Central memory CD4-positive, alpha-beta T cell (primary cell): ENCODE measurements at places on chromosomes 4 and X.

DNA sequence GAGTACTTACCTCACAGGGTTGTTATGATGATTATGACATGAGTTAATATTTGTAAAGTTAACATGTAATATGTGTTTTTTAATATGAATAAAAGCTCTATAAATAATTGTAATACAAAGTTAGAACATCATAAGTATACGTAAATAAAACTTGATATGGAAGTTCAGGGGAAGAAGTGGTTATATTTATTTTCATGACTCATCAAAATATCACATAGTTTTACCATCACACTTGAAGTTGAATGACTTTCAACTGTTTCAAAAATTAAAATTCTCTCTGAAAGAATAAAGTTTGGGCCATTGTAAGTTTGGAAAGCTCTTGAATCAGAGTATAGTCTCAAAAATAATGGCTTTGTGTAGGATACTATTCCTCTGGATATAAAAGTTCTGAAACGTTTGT is 8.3 kb downstream of the SH2D1A start:
- DNase-seq: no peak

DNA sequence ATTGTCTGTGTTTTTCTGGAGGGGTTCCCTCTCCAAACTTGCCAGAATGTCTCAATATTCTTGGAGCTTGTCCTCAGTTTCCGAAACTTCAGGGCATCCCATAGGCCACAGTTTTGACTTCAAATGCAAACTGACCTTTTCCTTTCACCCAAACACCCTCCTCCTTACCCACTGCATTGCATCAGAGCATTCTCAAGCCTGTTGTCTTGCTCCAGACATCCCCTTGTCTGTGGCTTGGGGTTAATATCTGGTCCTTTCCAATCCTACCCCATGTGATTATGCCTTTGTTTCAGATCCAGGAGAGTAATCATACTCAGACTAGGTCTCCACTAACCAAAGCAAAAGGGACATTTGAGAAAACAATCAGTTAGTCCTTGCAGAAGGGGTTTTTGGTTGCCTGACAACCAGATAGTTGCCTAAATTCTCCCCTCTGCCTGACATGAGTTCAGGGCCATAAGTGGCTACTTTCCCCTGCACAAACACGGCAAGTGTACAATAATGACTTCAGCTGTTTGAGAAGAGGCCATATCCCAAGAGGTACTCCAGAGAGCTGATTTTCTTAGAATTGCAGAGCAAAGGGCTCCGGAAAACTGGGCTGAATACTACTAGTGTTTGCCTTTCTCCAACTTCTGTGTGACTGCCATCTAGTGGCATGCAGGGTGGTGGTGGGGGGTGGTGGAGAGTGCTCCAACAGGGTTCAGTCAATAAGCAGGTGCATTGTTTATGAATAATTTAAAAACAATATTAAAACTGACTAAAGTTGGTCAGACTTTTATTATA is 130.2 kb downstream of the CHRDL1 start:
- DNase-seq: no peak

GRCh38 chr4:169440446-169440845 is 169.7 kb upstream of the SH3RF1 start:
- no peak for DNase-seq

DNA sequence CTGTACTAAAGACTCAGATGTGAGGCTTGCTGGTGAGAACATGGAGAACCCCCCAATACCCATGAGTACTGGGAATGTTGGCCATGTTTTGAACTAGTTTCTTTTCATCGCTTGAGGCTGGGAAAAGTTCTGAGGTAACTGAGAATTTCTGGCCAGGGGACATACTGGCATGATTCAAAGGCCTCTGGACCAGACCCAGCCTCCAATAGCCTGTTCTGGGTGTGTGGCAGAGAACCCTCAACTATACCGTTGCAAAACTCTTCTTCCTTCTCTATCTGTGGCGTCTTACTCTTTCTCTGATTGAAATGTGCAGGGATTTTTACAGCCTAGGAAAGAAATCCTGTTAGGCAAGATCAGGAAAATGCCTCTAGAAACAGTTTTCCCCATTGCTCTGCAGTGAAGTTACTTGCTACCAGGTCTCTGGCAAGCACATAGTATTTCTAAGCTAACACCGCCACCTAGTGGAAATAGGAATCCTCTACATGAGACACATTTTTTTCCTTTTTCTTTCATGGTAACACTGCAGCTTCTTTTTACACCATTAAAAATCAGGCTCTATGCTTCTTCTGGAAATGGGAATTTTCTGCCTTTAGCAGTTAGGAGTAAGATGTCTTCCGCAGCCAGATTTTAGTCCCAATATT is 170.7 kb upstream of the ZCCHC13 start:
- DNase-seq: peak; percentile 51

DNA sequence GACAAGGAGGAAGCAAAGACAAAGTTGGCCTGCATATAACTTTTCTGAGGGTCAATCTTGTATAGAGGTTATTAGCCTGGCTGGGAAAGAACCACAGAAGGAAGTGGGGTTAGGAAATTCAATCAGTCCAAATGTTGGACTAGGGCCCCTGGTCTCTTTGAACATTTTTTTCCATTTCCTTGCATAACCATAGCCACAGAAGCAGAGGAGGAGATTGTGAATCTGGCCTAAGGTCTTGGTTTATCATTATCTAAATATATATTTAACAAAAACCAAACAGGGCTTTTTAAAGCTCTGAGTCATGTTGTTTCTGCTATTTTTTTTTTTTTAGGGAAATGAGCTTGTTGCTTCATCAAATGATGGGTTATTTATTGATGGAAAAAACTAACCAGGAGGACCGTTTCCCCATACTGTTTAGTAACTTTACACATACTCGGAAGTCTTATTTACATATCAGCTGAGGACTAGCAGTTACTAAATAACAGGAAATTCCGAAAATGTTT is 97.7 kb upstream of the ACSL4 start:
- no peak for DNase-seq

GRCh38 chr4:5660185-5660584 is 48.2 kb downstream of the EVC2 start:
- no peak for DNase-seq

DNA sequence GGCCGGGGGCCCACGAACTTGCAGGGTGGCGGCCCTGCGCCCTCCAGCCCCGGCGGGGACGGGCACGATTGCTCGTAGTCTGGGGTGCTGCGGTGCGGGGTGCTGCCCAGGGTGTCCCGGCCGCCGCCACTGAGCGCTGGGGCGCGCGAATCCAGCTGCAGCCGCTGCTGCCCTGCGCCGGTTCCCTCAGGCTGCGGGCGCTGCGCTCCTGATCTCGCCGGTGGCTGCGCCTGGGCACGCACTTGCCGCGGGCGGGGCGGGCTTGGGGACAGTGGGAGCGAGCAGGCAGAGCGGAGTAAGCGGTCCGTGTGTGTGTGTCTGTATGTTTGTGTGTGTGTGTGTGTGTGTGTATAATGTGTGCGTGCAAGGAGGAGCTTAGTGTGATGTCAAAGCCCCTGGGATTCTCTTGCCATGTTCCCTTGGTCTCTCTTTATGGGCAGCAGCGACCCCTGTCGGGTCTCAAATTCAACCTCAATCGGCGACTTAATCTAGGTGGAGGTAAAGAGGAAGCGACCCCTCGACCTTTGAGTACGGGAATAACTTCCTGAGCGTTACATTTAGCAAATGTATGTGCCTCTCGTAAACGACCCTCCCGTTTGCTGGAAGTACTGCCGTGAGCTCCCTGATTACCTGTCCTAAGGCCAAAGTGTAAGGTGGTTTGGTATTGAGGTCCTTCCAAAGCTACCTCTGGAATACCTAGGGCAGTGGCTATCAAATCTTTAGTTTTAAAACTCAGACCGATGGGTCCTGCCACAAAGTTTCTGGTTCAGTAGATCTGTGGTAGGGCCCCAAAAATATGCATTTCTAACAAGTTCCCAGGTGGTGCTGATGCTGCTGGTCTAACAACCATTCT is at the start of gene RNF150:
Gene RNF150, minus strand, starts transcription at position 324 of the 853 bp plus-strand sequence.
- no peak for DNase-seq

GRCh38 chrX:63428348-63428747 is 77.2 kb upstream of the SPIN4 start:
- DNase-seq: no peak

- DNase-seq: peak; percentile 54
These were observed 771 bp upstream of the RBPJ start for GRCh38 chr4:26319949-26320537.

- DNase-seq: peak; percentile 34
These were observed at the start of gene CTPS2 for GRCh38 chrX:16712548-16713155. CTPS2 (minus strand) TSS chrX:16712669; CDS start chrX:16702902, 9,767 bp downstream.

DNA sequence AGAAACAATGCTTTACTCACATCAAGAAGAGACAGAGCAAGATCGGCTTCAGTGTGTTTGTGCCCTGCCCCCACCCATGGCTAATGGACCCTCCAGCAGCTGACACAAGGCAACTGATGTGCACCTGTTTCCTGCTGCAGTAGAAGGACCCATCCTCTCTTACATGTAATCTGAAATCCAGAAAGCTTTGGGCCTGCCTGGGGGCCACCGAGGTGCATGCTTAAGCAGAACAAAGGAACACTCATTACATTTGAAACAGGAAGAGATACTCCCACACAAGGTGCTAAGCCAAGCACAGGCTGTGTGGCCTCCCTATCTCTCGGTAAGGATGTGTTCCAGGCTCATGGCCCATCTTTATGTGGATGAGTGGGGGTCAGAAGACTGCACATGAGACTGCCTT is 338.0 kb downstream of the SPOCK3 start:
- DNase-seq: no peak

- no peak for DNase-seq
These were observed 25.1 kb downstream of the GAK start for GRCh38 chr4:907103-907400.
